Calu3 (cell line): ENCODE measurements at places on chromosomes 11 and 22. TPM values are rescaled to one million over a fixed set of nuclear protein-coding genes. Genes with fewer than 3 reads are reported as not detected.

- no peak for DNase-seq
Observed at GRCh38 chr22:29265929-29266328, 1.9 kb downstream of the RHBDD3 start.

DNA sequence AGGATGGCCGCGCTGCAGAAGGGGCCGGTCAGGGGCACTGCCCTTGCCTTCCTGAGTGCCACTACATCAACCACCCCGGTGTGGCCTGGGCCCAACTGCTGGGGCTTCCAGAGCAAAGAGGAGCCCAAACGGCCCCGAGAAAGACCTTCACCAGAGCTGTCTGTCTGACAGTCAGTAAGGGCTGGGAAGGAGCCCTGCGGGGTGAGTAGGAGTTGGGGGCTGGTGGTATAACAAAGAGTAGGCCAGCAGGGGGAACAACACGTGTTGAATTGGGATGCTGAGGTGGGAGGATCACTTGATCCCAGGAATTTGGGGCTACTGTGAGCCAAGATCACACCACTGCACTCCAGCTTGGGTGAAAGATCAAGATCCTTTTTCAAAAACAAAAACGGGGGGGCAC, 3.9 kb downstream of the GSTT4 start:
- DNase-seq = no peak

Gene TXN2
- 58.4 and 63.3 TPM in 2 replicates for total RNA-seq

GRCh38 chr11:3104051-3104714, 47.0 kb upstream of the CARS1 start:
- DNase-seq = no peak

GRCh38 chr11:118000067-118000849, 14.1 kb downstream of the IL10RA start:
- DNase-seq = no peak

DNA sequence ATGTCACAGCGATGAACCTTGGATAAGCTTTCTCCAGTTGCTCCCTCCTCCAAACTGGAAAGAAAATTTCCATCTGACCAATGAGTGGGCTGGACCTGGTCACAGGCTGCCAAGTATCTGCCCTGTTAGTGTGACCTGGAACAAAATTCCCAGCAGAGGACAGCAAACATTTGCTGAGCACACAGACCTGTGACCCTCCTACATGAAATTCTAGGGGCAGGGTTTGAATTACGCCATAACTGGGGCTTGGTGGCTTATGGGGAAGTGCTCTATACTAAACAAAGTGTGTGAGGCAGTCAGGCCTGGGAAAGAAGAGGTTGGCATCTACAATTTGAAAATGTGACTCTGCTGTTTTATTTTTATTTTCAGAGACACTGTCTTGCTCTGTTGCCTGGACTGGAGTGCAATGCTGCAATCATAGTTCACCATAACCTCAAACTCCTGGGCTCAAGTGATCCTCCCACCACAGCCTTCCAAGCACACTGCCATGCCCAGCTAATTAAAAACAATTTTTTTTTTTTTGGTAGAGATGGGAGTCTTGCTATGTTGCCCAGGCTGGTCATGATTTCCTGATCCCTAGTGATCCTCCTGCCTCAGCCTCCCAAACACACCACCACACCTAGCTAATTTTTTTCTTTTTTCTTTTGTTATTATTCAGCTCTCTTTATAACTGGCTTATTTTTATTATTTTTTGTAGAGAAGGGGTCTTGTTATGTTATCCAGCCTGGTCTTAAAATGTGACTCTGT, 13.6 kb upstream of the XBP1 start:
- DNase-seq = no peak
